Breast epithelium (tissue), 4 donors: ENCODE measurements at places on chromosomes 7 and 10. TPM values are rescaled to one million over a fixed set of nuclear protein-coding genes. Genes with fewer than 3 reads are reported as not detected.
A peak's percentile ranks its signal among the peaks of the same experiment; 100 is the strongest.

GIMAP5 gene
- 36.0 TPM for total RNA-seq

PNLIPRP3 gene
- 0.66 TPM for total RNA-seq

ECHDC3 gene
- total RNA-seq = 132 TPM

CYP3A7 gene
- 1.5 TPM for total RNA-seq

PDE6C gene
- not detected for total RNA-seq

ZCCHC24 gene
- 18.7 TPM for total RNA-seq

TMEM130 gene
- total RNA-seq = 1.3 TPM

TSC22D4 gene
- total RNA-seq = 17.0 TPM

MYL7 gene
- total RNA-seq = 0.73 TPM

DRGX gene
- not detected for total RNA-seq

OR13A1 gene
- 0.33 TPM for total RNA-seq

ZNF503 gene
- total RNA-seq = 3.6 TPM

GARS1 gene
- 50.9 TPM for total RNA-seq

PDLIM1 gene
- 143 TPM for total RNA-seq

CARD11 gene
- 2.9 TPM for total RNA-seq

TMEM229A gene
- total RNA-seq = not detected

CCL24 gene
- total RNA-seq = not detected

IFRD1 gene
- 82.7 TPM for total RNA-seq

GRCh38 chr7:83468251-83468739 is 180.6 kb downstream of the SEMA3E start:
- peak; percentile 74 for DNase-seq
- H3K27ac ChIP-seq = no peak overlapping the region
- no peak overlapping the region for H3K4me3 ChIP-seq
- H3K27me3 ChIP-seq = no peaks in the 10 kb centered on the region
- no peaks in the 10 kb centered on the region for H3K4me1 ChIP-seq

- DNase-seq = no peak
- H3K4me3 ChIP-seq = no peak overlapping the region
- H3K36me3 ChIP-seq = no peaks in the 10 kb centered on the region
- H3K27me3 ChIP-seq = no peaks in the 10 kb centered on the region
Measured at GRCh38 chr7:28595801-28596200, 183.5 kb downstream of the CREB5 start.

DNA sequence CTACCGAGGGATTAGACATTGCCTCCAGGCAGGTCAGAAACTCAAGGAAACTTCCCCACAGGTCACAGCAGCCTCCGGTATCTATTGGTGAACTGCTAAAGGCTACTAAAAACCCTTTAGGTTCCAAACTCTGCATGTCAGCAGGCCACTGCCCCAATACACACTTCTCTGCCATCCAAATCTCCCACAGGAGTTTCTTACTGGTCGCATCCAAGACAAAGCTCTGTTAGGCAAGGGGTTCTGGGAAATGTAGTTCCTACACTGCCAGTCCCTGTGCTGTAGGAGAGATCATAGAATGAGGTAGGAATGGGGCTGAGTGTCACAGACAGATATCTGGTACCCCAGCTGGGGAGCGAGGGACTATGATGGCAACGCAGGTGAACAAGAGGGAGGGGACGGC is 757.0 kb upstream of the C7orf33 start:
- H3K4me1 ChIP-seq = no peaks in the 10 kb centered on the region
- no peaks in the 10 kb centered on the region for H3K27me3 ChIP-seq

DNA sequence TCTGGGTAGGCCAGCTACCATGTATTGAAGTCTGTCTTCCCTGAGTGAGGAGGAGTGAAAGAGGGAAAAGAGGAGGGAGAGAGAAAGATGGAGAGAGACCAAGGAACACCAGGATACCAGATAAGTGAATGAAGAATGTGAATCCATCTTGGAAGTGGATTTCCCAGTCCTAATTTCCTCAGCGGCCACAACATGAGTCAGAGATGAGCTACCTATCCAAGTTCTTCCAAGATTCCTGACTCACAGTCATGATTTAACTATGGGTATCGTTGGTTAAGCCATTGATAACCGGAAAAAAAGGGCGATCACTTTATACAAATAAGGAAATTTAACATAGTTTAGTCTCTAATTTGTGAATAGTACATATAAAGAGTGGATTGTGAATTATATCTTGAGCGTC is 561.8 kb downstream of the ATRNL1 start:
- H3K27ac ChIP-seq = no peak overlapping the region
- H3K36me3 ChIP-seq = no peaks in the 10 kb centered on the region
- no peaks in the 10 kb centered on the region for H3K4me1 ChIP-seq
- DNase-seq = no peak

- H3K4me1 ChIP-seq = no peaks in the 10 kb centered on the region
- H3K4me3 ChIP-seq = no peak overlapping the region
- no peaks in the 10 kb centered on the region for H3K36me3 ChIP-seq
- H3K27ac ChIP-seq = no peak overlapping the region
- H3K27me3 ChIP-seq = no peaks in the 10 kb centered on the region
Measured at GRCh38 chr10:101903827-101904550, 60.4 kb upstream of the KCNIP2 start.

DNA sequence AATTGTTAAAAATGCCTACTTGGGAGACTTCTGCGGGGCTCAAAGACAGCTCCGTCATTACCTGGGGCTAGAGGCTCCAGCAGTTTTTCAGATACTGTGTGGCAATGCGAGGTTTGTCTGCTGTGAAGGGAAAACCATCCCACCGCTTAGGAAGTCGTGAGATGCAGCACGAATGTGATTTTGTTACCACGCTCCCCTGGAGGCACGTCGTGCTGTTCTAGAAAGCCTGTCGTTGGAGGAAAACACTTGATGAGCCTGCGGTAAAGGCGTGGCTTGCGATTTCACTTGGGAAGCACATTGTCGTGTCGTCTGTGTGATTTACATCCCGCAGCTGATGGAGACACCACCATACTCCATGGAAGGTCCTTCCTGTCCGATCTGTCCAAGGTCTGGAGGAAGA is 39.3 kb downstream of the CAMK1D start:
- no peak for DNase-seq
- H3K36me3 ChIP-seq = no peaks in the 10 kb centered on the region
- no peak overlapping the region for H3K4me3 ChIP-seq
- H3K4me1 ChIP-seq = no peaks in the 10 kb centered on the region
- H3K27me3 ChIP-seq = no peaks in the 10 kb centered on the region
- no peak overlapping the region for H3K27ac ChIP-seq

DNA sequence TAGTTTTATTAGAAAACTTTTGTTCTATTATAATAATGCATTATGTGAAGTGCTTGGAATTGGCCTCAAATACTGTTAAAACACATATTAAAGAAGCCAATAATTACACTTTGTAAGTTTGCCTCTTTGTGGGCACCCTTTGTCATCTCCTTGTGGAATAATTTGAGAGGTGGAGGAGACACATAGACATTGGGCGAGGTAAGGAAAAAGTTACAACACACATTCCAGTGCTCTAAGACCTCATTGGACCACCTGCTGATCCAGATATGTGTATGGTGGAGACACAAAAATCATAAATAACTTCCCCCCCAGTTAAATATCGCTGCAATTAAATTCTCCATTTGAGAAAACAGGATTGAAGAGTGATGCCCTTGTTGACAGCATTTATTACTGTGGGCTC is 511.8 kb downstream of the GFRA1 start:
- H3K27me3 ChIP-seq = no peaks in the 10 kb centered on the region
- DNase-seq = no peak
- H3K4me1 ChIP-seq = no peaks in the 10 kb centered on the region
- H3K4me3 ChIP-seq = no peak overlapping the region
- no peak overlapping the region for H3K27ac ChIP-seq

GRCh38 chr7:93894966-93895640 is 4.5 kb upstream of the TFPI2 start:
- no peak overlapping the region for H3K4me3 ChIP-seq
- H3K27me3 ChIP-seq = no peaks in the 10 kb centered on the region
- H3K4me1 ChIP-seq = no peaks in the 10 kb centered on the region
- H3K27ac ChIP-seq = no peak overlapping the region
- DNase-seq = no peak

DNA sequence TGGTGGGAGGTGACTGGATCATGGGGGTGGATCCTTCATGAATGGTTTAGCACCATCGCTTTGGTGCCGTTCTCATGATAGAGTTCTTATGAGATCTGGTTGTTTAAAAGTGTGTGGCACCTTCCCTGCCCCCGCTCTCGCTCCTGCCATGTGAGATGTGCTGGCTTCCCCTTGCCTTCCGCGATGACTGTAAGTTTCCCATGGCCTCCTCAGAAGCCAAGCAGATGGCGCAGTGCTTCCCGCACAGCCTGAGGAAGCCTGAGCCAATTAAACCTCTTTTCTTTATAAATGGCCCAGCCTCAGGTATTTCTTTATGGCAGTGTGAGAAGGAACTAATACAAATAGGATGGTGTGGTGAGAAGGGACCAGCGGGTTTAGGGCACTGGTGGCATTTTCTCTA is 243.3 kb upstream of the CELF2 start:
- no peak overlapping the region for H3K27ac ChIP-seq
- no peaks in the 10 kb centered on the region for H3K4me1 ChIP-seq
- H3K36me3 ChIP-seq = no peaks in the 10 kb centered on the region
- H3K4me3 ChIP-seq = no peak overlapping the region

- no peaks in the 10 kb centered on the region for H3K4me1 ChIP-seq
- no peaks in the 10 kb centered on the region for H3K27me3 ChIP-seq
- no peak for DNase-seq
Measured at GRCh38 chr7:139588632-139589031, 65.1 kb downstream of the CLEC2L start.

GRCh38 chr10:12279281-12279680 is 70.1 kb upstream of the CAMK1D start:
- H3K27ac ChIP-seq = no peak overlapping the region
- no peaks in the 10 kb centered on the region for H3K27me3 ChIP-seq
- H3K4me1 ChIP-seq = no peaks in the 10 kb centered on the region
- H3K36me3 ChIP-seq = no peaks in the 10 kb centered on the region

- peaks cover 9% of the 10 kb centered on the region for H3K4me1 ChIP-seq
- no peaks in the 10 kb centered on the region for H3K27me3 ChIP-seq
- no peaks in the 10 kb centered on the region for H3K36me3 ChIP-seq
- peak overlapping the region; percentile 79 for H3K4me3 ChIP-seq
Measured at GRCh38 chr7:151520419-151521261, 945 bp upstream of the RHEB start.

DNA sequence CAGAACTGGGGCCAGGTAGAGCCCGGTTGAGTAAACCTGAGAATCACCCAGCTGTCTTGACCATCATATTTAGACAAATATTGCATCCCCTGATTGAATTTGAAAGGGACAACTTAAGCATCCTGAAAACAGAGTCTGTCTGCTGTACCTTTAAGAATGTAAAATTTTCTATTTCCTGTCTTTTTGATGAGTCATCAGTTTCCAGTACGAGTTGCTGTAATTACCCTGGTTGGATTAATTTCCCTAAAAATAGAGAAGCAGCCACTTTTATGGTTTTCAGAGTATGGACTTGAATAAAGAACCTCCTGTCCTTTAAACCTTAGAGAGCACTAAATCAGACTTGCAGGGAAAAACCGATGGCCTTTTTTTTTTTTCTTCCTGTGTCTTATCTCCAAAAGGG is 164.6 kb upstream of the SH2B2 start:
- no peak overlapping the region for H3K27ac ChIP-seq
- no peaks in the 10 kb centered on the region for H3K36me3 ChIP-seq
- no peaks in the 10 kb centered on the region for H3K27me3 ChIP-seq
- no peak for DNase-seq
- H3K4me3 ChIP-seq = no peak overlapping the region

DNA sequence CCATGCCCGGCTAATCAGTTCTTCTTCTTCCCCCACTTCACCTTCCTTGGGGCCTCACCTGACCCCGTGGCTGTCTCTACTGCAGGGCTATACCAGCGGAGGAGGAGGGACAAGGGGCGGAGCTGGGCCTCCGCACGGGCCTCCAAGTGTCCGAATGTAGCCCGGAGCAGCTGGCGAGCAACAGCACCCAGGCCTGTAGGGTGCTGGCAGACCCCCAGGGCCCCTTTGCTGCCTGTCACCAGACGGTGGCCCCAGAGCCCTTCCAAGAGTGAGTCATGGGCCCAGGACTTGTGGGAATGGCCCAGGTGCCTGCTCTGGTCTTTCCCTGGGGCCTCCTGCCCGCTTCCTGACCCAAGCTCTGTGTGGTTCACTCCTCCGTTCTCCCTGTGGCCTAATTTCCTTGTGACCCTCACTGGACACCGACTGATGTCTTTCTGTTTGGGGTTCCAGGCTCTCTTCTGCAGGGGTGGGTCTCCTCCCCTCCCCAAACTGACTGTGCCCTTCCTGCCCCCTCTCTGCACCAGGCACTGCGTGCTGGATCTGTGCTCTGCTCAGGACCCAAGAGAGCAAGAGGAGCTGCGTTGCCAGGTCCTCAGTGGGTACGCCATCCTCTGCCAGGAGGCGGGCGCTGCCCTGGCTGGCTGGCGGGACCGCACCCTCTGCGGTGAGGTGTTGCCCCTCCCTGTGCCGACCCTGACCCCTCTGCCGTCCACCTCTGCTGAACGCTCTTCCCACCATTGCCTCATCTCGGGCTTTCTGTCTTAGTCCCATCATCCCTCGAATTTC is 35.2 kb downstream of the EPHB4 start:
- H3K27ac ChIP-seq = no peak overlapping the region
- no peak overlapping the region for H3K4me3 ChIP-seq
- no peaks in the 10 kb centered on the region for H3K27me3 ChIP-seq
- no peaks in the 10 kb centered on the region for H3K36me3 ChIP-seq
- DNase-seq = no peak

GRCh38 chr7:103343332-103343731 is 1.2 kb downstream of the DNAJC2 start:
- no peaks in the 10 kb centered on the region for H3K4me1 ChIP-seq
- peak overlapping the region; percentile 96 for H3K4me3 ChIP-seq
- peaks cover 5% of the 10 kb centered on the region for H3K36me3 ChIP-seq

DNA sequence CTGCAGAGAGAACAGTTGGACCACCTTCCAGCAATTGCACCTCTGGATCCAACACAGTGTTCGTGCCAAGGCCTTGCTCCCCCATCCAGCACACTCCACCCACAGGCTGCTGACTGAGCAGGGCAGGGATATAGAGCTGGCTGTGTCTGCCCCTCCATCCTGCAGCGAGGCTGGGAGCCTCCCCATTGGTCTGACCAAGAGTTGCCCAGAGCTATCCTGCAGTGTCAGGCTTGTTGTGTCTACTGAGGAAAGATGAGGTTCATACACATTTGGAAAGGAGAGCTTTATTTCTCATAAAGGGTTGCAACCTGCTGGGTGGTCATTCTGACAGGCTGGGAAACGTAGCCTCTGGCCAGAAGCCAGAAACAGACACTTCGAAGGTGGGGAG is 27.1 kb downstream of the PRF1 start:
- H3K27ac ChIP-seq = no peak overlapping the region
- no peaks in the 10 kb centered on the region for H3K4me1 ChIP-seq
- H3K4me3 ChIP-seq = no peak overlapping the region
- no peaks in the 10 kb centered on the region for H3K36me3 ChIP-seq

GRCh38 chr7:98868450-98868849 is 1.4 kb downstream of the TMEM130 start:
- no peaks in the 10 kb centered on the region for H3K36me3 ChIP-seq
- no peak overlapping the region for H3K4me3 ChIP-seq
- H3K27me3 ChIP-seq = peaks cover 12% of the 10 kb centered on the region
- no peak overlapping the region for H3K27ac ChIP-seq

GRCh38 chr7:116574025-116574822 is 49.4 kb downstream of the CAV1 start:
- no peak for DNase-seq
- H3K4me1 ChIP-seq = no peaks in the 10 kb centered on the region
- no peaks in the 10 kb centered on the region for H3K27me3 ChIP-seq
- no peak overlapping the region for H3K27ac ChIP-seq
- no peak overlapping the region for H3K4me3 ChIP-seq
